BJ (cell line): ENCODE measurements at places on chromosomes 6 and 20.

DNA sequence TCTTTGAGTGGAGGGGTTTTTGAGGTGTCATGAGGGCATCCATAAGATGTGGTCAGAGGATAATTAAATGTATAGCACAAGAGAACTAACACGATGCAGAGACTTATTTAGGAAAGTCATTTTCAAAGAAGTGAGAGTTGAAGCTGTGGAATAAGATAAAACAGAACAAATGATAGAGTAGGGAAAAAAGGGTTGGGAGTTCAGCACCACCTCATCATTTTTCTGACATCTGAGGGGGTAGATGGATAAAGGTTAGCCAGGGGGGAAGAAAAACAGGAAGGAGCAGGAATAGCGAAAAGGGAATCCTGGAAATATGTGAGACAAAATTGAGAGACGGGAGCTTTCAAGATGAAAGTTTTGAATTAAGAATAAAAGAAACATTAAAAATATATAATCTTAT is 434.2 kb downstream of the NKAIN2 start:
- no peak for DNase-seq

DNA sequence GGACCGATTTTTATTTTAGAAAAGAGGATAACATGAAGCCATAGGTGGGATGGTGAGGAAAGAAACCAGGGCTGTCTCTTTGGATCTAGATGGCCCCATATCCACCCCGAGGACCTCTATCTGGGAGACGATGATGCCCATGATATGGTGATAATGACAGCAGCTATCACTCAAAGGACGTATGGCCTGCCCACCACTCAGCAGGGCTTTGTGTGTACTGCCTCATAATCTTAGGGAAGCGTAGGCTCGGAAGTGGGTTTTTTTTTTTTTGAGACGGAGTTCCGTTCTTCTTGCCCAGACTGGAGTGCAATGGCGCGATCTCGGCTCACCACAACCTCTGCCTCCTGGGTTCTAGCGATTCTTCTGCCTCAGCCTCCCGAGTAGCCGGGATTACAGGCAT is 8.2 kb upstream of the TAF8 start:
- DNase-seq, result no peak

- DNase-seq, result no peak
Observed at GRCh38 chr6:159832946-159833345, 32.9 kb downstream of the PNLDC1 start.

DNA sequence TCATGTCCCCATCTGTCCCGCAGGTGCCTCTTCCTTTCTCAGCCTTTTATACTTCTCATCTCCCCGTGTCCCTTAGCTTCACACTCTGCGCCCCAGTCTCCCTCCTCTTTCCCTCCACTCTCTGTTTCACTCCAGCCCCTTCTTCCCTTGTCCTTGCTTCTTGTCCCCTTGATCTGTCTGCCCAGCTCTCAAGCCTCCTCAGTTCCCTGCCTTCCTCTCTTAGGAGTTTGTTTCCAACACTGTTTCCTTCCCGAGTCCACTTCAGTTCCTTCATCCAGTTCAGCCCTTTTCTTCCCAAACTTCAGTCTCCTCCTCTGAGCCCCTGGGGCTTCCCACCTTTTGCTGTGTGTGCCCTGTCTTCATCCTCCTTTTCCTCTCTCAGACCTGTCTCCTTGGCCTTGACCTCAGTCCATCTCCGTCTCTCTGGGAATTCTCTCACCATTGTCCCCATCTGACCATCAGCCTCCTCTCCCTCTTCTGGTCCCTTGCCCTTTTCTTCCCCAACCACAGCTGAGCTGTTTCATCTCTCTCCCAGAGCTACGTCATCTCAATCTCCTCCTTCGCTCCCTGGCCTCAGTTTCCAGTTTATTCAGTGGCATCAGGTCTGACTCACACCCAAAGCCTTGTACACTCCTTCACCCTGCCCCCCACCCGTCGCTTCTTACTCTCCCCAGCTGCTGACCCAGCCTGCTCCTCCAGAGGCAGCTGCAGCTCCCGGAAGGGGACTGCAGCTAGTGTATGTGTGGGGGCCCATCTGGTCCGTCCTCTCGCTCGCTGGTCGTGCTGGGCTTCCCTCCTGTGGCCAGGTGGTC is 2.7 kb upstream of the DDR1 start:
- DNase-seq, result no peak

- DNase-seq, result no peak
Observed at GRCh38 chr20:35091816-35092523, 637 bp downstream of the TRPC4AP start.

DNA sequence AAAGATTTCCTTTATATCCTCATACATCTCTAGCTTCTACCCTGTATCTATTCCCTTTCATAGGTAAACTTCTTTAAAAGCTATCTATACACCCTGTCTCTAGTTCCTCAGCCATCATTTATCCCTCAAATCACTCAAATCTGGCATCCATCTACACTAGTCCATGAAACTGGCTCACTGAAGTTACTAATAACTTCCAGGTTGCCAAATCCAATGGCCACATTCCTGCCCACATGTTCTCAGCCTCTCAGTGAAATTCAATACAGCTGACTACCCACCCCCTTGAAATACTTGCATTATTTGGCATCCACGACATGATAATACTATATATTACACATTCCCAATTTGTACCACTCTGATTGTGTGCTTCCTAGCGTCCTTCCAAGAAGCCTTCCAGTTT is 8.7 kb downstream of the REPS1 start:
- no peak for DNase-seq
